Neural crest cell (in vitro differentiated cells): ENCODE measurements at places on chromosomes 12 and 14.

DNA sequence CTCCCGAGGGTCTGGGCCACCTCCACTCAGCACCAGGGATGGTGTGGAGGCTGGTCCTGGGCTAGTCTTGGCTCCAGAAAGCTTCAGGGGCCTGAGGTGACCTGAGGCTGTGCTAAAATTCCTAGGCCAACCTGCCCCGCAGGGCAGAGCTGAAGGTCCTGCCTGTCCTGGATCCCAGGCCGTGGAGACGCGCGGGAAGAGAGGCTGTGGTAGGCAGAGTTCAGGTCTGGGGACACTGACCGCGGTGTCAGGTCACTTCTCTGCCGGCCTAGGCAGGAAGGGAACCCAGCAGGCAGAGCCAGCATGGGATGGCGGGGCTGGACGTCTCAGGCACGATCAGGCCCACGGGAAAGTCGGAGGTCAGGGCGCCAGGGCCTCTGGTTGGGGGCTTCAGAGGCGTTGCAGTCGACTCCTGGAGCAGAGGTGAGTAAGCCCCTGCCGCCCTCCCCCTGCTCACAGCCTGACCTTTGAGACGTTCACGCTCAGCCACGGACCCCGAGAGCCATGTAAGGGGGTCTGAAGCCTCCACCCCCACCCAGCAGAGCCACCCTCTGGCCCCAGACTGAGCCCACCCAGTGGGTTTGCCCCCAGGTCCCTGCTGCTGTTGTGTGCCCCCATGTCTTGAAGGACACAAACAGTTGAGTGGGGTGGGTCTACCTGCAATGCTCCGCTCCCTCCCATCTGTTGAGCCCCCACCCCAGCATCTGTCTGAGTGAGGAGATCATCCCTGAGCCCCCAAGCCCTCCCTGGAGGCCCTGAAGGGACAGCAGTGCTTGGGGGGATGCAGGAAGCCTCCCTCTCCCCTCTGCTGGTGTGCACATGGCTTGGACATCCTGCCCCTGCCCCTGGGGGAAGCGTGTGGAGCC lies 142.7 kb downstream of the KIF26A start:
- H3K36me3 ChIP-seq: no peaks in the 10 kb centered on the region
- H3K4me3 ChIP-seq: no peak overlapping the region
- DNase-seq: no peak
- H3K4me1 ChIP-seq: peaks cover 5% of the 10 kb centered on the region
- peaks cover 11% of the 10 kb centered on the region for H3K27me3 ChIP-seq
- no peak overlapping the region for H3K27ac ChIP-seq

GRCh38 chr14:75283833-75284563 lies 5.4 kb downstream of the FOS start:
- H3K36me3 ChIP-seq: peaks cover 2% of the 10 kb centered on the region
- no peak for DNase-seq
- no peak overlapping the region for H3K27ac ChIP-seq
- peaks cover 27% of the 10 kb centered on the region for H3K27me3 ChIP-seq

- peaks cover 22% of the 10 kb centered on the region for H3K4me1 ChIP-seq
- peak overlapping the region; percentile 45 for H3K4me3 ChIP-seq
- no peak for DNase-seq
- H3K36me3 ChIP-seq: peaks cover 1% of the 10 kb centered on the region
- no peaks in the 10 kb centered on the region for H3K27me3 ChIP-seq
Measured at GRCh38 chr12:12608557-12608957, 3.1 kb upstream of the CREBL2 start.

GRCh38 chr12:102958073-102958829 lies 777 bp downstream of the ASCL1 start:
- H3K36me3 ChIP-seq: no peaks in the 10 kb centered on the region
- H3K27me3 ChIP-seq: peaks cover 97% of the 10 kb centered on the region
- peak; percentile 59 for DNase-seq
- H3K4me1 ChIP-seq: peaks cover 50% of the 10 kb centered on the region
- no peak overlapping the region for H3K27ac ChIP-seq

DNA sequence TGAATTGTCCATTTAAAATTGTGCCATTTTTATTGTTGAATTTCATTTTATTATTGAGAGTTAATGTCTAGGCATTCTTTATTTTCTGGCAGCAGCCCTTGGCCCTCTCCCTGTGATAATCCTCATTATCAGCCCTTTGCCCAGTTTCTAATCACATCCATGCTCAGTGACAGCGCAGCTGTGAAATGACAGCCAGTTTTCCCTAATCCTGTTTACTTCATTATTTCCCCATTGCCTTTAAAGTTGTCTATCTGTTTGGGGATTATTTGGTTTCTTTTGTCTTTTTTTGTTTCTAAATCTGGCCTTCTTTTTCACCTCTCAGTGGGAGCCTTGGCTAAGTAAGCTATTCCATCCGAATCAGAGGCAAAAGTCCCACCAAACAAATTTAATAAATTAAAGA lies 476.9 kb downstream of the SLC6A15 start:
- no peak for DNase-seq
- H3K27ac ChIP-seq: no peak overlapping the region
- H3K36me3 ChIP-seq: no peaks in the 10 kb centered on the region
- H3K4me3 ChIP-seq: no peak overlapping the region

- H3K4me3 ChIP-seq: no peak overlapping the region
- H3K4me1 ChIP-seq: peaks cover 8% of the 10 kb centered on the region
- H3K36me3 ChIP-seq: no peaks in the 10 kb centered on the region
- peaks cover 62% of the 10 kb centered on the region for H3K27me3 ChIP-seq
- peak overlapping the region; percentile 71 for H3K27ac ChIP-seq
Measured at GRCh38 chr12:132179431-132180362, 35.4 kb downstream of the NOC4L start.

- H3K4me3 ChIP-seq: no peak overlapping the region
- H3K27ac ChIP-seq: no peak overlapping the region
- DNase-seq: no peak
- H3K27me3 ChIP-seq: no peaks in the 10 kb centered on the region
- H3K4me1 ChIP-seq: peaks cover 52% of the 10 kb centered on the region
- peaks cover 7% of the 10 kb centered on the region for H3K36me3 ChIP-seq
Measured at GRCh38 chr12:108641446-108642268, 8.0 kb upstream of the SELPLG start.

DNA sequence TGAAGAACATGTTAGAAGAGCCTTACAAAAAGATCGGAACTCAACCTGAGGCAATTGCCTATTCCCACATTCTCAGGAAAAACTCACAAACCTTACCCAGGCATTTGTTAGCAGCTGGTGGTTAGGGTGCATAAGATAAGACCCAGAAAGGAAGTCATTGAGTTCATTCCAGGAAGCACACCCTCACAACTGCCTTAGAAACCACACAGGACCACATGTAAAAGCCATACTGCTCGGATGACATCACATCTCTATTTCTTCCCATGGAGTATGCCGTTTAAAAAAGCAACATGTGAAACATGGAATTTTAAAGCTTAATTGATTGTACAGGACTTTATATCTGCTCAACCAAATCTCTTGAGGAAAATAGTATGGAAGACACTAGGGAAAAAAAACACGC lies 411.2 kb downstream of the DAD1 start:
- H3K27me3 ChIP-seq: peaks cover 2% of the 10 kb centered on the region
- no peak overlapping the region for H3K27ac ChIP-seq
- DNase-seq: no peak
- no peak overlapping the region for H3K4me3 ChIP-seq
- H3K4me1 ChIP-seq: peaks cover 7% of the 10 kb centered on the region
